Stimulated activated CD8-positive, alpha-beta memory T cell treated with anti-CD3 and anti-CD28 coated beads, Interleukin-7, amount 100 ng/mL, for 1 hour (primary cell): ENCODE measurements at places on chromosomes 2 and 18.

- no peak for DNase-seq
These were observed 28.0 kb upstream of the PMAIP1 start for GRCh38 chr18:59871711-59872362.

DNA sequence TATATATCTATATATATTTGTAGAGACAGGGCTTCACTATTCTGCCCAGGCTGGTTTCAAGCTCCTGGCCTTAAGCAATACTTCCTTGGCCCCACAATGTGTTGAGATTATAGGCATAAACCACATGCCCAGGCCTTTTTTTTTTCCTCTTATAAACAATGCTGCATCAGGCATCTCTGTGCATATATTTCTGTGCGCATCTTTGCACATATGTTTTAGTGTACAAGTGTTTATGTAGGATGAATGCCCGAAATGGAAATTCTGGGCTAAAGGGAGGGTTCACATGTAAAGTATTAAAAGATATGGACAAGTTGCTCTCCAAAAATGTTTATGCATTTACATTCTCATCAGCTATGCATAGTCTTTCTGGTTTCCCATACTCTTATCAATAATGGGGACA is 183.2 kb upstream of the SPRED2 start:
- no peak for DNase-seq

DNA sequence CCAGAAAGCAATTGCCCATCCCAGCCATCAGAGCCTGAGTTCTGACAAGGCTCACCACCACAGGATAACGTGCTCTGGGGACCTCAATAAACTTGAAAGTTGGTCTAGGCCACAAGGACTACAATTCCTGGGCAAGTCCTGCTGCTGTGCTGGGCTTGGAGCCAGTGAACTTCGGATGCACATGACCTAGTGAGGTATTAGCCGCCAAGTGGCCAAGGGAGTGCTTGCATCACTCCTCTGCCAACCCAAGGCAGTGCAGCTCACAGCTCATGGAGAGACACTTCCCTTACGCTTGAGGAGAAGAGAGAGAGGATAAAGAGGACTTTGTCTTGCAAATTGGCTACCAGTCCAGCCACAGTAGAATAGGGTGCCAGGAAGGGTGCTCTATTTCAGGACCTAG is 219.6 kb downstream of the MBD2 start:
- no peak for DNase-seq

- no peak for DNase-seq
These were observed 30.3 kb downstream of the ZC3H15 start for GRCh38 chr2:186516396-186516795.

DNA sequence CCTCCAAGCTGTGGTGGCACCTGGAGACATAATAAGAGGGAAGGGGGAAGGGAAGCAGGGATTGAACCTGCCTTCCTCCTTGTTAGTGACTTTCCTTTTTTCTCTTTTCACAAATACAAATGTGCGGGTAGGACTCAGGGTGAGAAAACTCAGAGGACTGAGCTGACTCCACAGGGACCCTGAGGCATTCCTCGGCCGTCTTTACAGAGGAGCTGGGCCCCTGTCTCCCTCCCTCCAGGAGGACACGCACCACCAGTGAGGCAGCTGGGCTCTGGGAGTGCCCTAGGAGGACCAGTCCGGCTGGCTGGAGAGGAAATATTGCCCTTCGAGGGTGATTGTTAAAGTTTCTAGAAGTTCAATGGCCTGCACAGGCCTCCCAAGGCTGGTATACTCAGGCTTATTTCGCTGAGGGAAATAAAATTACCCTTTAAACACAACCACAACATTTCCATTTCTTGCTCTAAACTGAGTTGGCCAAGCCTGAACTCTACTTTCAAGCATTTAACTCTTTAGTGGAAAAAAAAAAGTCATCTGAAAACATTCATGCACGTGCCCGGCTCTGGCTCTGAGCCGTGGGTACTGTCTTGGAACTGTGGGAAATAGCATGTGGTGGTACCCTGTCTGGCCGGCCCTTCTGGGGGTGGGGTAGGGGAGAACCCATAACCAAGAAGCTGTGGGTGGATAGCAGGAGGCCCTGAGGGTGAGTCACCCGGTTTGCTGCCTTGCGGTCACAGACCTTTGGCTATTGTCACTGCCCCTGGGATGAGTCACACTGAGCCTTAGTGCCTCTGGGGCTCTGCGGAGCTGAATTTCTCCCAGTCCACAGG is 116.0 kb downstream of the COPS8 start:
- no peak for DNase-seq

GRCh38 chr2:197209742-197210408 is 100.7 kb downstream of the ANKRD44 start:
- no peak for DNase-seq

DNA sequence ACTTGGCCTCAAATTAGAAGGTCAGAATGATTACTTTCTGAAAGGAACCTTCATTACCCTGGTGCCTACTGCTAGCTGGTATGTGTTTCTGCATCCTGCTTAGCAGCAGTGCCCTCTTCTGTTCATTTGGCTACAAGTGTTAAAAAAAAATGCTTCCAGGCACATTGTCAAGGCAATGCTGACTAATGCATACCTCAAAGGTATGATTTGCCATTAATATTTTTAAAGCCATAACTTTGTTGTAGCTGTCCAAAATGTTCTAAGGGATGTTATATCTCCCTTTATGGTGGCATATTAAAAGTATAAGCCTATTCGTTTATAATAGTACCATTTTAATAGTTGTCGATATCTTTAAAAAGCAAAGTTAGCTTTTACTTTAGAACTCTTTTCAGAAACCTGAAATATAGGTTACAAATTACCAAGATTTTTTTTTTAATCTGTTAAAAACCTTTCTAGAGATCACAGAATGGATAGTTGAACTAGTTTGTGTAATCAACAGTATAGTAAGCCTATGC is 52.0 kb upstream of the FAM171B start:
- no peak for DNase-seq

GRCh38 chr2:6139142-6139541 is 447.0 kb downstream of the SOX11 start:
- DNase-seq, result no peak

DNA sequence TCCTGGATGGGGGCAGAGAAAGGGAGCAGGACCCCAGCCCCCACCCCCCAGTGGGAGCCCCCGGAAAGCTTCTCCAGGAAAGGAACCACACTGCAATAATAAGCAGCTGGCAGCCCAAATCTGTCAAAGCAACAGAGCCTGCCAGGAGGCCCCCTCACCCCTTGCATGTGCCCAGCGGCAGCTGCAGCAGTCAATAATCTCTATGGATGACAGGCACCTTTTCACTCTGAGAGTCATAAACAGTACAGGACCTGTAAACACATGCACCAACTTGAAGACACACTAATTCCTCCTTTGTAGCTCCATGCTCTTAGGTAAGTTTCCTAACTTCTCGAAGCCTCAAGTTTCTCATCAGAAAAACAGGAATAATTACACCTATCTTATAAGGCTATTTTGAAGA is 26.2 kb upstream of the KDM3A start:
- no peak for DNase-seq

GRCh38 chr2:23711979-23712755 is 214.8 kb downstream of the ATAD2B start:
- DNase-seq, result no peak

- no peak for DNase-seq
These were observed 1.9 kb downstream of the HS6ST1 start for GRCh38 chr2:128316777-128317180.

GRCh38 chr2:136242100-136242499 is 124.2 kb upstream of the CXCR4 start:
- no peak for DNase-seq

DNA sequence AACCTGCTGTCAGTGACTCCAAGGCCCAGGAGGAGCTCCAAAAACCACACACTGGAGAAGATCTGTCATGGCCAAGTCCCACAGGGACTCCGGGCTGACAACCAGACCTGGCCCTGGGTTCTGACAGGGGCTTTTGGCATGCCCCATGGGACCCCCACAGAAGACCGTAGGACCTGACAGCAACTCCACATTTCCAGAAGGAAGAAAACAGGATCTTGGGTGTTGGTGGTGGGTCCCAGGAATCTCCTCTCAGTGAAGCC is 275.9 kb upstream of the HS6ST1 start:
- DNase-seq, result no peak

GRCh38 chr2:27993950-27994728 is 103.6 kb downstream of the BABAM2 start:
- no peak for DNase-seq

DNA sequence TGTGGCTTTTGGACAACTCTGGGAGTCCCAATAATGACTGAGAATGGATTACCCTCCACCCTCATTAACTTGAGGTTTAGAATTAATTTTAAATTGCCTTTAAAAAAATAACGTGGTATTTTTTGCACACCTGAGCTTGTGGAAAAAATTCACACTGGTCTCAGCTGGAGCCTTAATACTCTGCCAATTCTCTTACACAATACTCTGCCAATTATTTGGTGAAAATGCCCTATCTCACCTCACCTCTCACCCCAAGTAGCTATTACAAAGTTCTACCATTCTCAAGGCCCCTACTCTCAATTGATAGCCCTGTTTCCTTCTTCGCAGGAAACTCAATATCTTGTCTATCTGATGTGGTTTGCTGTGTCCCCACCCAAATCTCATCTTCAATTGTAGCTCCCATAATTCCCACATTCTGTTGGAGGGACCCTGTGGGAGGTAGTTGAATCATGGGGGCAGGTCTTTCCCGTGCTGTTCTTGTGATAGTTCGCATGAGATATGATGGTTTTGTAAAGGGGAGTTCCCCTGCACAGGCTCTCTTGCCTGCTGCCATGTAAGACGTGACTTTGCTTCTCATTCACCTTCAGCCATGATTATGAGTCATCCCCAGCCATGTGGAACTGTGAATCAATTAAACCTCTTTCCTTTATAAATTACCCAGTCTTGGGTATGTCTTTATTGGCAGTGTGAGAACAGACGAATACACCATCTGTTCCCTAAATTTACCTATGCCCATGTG is 27.4 kb upstream of the C2orf69 start:
- DNase-seq, result no peak

DNA sequence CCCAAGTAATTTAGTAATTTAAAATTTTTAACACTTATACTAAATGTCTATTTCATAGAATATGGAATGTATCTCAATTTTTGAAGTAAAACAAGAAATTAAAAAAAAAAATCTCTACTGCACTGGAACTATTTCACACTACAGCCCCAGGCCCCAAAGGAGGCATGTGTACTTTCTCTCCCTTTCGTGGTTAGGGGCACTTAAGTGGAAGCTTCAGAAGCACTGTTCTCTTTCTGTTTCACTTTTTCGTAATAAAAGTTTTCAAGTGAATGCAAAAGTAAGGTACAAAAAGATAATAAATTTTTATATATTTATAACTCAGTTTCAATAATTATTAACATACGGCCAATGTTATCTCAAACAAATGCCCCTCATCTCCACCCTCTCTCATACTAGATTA is 123.8 kb upstream of the STON1 start:
- no peak for DNase-seq

- DNase-seq, result no peak
These were observed 7.4 kb upstream of the FZD5 start for GRCh38 chr2:207777124-207777523.

GRCh38 chr2:105315314-105315713 is 14.2 kb downstream of the TGFBRAP1 start:
- DNase-seq, result no peak

- no peak for DNase-seq
These were observed 112.1 kb downstream of the KYNU start for GRCh38 chr2:142989273-142990204.

DNA sequence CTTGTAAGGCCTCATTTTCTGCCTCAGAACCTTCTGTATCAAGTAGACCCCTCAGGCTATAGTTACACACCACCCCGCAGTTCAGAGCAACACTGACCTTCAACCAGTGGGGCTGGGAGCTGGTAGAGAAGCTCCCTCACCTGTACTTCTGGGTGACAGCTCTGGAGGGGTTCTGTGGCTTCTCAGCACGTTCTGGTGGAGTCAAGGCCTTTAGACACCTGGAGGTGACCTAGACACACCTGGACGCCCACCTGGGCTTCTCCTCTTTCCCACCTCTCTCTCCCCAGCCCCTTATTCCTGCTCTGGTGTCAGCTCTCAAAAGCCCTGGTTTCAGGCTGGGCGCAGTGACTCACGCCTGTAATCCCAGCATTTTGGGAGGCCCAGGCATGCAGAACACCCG is 7.3 kb upstream of the CIB4 start:
- no peak for DNase-seq

DNA sequence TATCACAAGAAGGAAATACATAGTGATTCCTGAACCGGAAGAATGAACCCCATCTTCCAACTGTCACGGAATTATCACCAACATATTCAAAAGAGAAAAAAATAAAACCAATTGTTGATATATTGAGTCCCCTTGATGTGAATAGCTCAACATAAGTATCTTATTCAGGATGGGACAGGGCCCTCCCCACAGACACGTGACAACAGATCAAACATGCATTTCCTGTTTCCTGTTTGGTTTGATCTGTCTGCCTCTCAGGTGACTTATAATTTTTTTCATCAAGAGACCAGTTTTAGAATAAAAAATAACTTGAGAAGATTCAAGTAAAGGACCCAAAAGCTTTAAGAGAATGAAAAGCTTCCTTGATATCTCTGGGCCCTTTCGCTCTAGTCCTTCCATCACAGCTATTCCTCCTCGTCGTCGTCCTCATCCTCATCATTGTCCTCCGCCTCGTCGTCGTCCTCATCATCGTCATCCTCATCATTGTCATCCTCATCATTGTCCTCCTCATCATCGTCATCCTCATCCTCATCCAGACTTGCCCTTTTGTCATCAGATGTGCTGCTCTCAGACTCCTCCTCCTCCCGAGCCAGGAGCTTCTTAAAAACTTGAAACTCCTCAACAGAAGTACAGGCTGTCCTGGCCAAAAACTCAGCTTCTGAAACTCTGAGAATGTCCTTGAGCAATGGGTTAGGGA is 6.3 kb downstream of the MTERF4 start:
- DNase-seq, result no peak

DNA sequence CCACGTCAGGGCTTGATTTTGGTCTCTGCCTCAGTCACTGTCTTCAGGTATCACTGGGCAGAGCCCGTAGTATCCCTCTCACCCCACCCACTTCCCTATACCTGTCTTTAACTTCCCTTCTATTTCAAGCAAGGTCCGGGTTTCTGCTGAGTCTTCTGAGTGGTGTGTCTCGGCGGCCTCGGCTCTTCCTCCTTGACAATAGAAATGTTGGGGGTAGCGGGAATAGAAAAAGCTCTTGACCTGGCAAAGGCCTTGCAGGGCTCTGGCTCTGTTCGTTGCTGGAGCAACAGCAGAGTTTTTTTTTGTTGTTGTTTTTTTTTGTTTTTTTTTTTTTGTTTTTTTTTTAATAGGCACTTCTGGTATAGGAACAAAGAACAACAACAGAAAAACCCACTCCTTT is 16.0 kb upstream of the IGFBP5 start:
- no peak for DNase-seq

DNA sequence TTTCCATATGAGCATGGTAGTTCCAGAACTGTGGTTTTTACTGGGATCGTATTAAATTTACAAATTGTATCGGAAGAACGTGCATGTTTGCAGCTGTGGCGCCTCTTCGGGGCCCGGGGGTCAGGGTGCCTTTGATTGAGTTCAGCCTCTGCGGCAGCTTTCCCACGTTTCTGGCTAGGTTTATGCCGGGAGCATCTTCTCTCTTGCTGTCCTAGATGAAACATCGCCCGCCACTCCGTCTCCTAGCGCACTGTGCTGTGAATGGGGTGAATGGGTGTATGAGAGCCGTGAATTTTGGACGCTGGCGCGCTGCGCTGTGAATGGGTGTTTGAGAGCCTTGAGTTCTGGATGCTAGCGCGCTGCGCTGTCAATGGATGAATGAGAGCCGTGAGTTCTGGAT is 12.3 kb downstream of the PDCD1 start:
- DNase-seq, result no peak

GRCh38 chr2:23312996-23313606 is 71.9 kb upstream of the KLHL29 start:
- no peak for DNase-seq

- no peak for DNase-seq
These were observed 3.9 kb downstream of the CAB39 start for GRCh38 chr2:230716588-230716987.

GRCh38 chr18:29056800-29057199 is 879.9 kb upstream of the CDH2 start:
- DNase-seq, result no peak
